NCI-H1436 treated with DMSO at 0.1 percent for 48 hours (cell line): ENCODE measurements at places on chromosomes 4 and X.

DNA sequence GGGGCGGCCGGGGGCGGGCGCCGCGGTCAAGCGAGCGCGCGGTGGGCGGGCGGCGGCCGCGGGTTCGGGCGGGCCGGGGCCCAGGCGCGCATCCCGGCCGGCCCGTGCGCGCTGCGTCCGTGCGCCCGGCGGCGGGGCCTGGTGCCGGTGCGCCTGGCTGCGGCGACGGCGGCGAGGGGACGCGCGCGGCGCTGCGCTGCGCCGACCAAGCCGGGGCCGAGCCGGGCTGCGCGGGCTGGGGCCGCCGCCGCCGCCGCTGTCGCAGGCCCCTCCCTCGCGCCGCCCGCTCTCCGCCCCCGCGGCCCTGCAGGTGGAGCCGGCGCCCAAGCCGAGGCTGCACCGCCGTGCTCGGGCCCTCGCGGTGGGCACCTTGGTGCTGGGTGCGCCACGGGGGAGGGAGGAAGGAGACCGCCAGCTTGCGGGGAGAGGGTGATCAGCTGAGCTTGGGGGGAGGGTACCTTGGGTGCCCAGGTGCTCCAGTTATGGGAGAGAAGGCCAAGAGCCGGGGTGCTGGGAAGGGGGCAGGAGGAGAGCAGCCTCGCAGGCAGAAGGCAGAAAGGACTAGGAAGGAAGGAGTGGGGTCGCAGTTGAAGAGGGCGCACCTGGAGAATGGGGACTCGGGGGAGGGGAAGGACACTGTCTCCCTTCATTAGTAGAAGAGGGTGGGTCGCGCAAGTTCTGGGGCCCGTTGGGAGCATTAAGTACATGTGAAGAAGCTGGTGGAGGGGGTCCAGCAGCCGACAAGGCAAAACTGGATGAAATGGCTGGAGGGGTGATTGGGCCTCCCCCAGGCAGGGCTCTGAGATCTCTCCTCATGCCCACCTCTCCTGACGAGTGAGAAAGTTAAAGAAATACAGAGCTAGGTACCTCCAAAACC lies at the start of gene PPP2R2C:
Gene PPP2R2C, minus strand, starts transcription at position 228 of the 877 bp plus-strand sequence. CDS start 385 bp downstream, outside the sequence.
- no peak for DNase-seq

DNA sequence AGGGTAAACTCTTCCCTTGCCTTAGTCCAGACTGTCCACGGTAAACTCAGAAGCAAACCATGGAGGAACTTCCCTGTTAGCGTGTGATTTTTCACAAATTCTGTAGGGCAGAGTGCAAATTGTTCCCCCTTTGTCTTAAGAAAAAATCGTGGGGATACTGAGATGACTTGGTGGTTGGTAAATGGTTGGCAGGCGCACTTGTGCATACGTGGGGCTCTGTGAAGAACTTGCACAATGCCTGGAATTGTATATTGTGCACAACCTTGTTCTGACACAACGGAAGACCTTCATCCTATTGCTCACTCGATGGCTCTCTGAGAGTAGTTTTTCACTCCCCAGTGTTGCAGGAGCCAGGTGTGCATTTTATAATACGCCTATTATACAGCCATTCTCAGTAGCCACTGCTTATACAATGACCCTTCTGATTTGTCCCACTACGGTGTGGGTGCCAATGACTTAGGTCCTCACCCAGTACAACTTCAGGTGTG lies 150.0 kb downstream of the SPRY1 start:
- DNase-seq: no peak

- no peak for DNase-seq
These were observed 98.9 kb downstream of the GATB start for GRCh38 chr4:151661873-151662272.

- DNase-seq: no peak
These were observed 67.0 kb upstream of the HMX1 start for GRCh38 chr4:8938623-8939022.

DNA sequence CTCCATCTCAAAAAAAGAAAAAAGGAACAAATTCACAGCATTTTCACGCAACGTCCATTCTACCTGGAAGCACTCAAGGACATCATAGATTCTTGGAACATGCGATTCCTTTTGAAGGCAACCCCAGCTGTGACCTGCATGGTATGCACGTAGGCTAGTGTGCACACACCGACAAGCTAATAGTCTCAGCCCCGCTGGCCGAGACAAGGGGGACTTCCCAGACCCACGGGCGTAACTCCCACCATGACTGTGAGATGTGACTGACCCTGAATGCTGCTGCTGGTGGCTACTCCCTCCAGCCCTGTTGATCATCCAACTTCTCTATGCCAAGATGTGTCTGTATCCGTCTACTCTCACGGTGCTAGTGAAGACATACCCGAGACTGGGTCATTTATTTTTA lies 78.3 kb downstream of the CRLF2 start:
- no peak for DNase-seq

GRCh38 chr4:163108614-163109013 lies 58.1 kb downstream of the NAF1 start:
- DNase-seq: no peak

- no peak for DNase-seq
These were observed 741.3 kb downstream of the PCDH7 start for GRCh38 chr4:31461421-31461820.

GRCh38 chrX:40470830-40471429 lies 109.8 kb upstream of the ATP6AP2 start:
- no peak for DNase-seq

GRCh38 chrX:7711167-7711566 lies 131.8 kb upstream of the VCX start:
- no peak for DNase-seq

- no peak for DNase-seq
These were observed 105.0 kb downstream of the AREG start for GRCh38 chr4:74549936-74550335.

DNA sequence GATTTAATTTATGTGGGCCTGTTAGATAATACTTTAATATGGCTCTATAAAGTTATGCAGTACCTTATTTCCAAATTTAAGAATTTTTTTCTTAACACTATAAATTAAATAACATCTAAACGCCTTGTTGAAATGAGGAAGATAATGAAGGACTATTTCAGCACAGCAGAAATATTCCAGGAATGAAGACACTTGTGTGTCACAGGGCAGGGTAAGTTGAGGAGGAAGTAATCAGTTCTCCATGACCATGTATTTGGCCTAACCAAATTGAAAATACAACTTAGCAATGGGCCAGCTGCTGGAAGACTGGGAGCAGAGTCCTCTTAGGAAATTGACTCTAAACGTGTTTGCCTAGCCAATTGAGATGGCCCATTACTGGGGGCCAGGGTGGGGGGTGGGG lies 16.9 kb downstream of the CXCL3 start:
- DNase-seq: no peak

GRCh38 chr4:56727150-56727549 lies 46.1 kb upstream of the HOPX start:
- no peak for DNase-seq

DNA sequence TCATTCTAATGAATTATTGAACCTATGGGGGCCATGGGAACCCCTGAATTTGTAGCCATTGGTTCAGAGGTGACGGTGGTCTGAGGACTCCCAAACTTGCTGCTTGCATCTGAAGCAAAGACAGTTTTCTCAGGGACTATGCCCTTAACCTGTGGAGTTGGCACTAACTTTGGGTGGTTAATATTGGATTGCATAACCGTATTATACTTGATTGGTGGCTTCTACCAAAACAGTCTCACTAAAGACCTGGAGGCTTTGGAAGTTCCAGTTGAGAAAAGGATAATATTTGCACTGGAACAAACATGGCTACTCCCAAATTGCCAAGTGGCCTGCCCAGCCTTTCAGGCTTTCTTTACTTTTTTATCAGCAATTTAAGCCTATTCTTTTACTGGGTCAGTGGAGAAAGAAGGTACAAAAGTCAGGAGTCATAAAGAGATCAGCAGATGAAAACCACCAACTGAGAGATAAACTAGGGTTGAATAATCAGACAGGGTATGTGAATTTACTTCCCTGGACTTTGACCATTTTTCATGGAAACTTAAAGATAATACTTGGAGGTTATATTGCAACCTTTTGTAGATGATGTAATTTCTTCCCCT lies 7.9 kb upstream of the KLHL8 start:
- no peak for DNase-seq

GRCh38 chr4:6199422-6199921 lies 877 bp downstream of the JAKMIP1 start:
- no peak for DNase-seq
